ENCODE measurements at places on chromosomes 6 and 20. TPM values are rescaled to one million over a fixed set of nuclear protein-coding genes. Genes with fewer than 3 reads are reported as not detected.

GRCh38 chr20:43431134-43431519 lies 26.6 kb upstream of the SRSF6 start:
- no peak for DNase-seq

DNA sequence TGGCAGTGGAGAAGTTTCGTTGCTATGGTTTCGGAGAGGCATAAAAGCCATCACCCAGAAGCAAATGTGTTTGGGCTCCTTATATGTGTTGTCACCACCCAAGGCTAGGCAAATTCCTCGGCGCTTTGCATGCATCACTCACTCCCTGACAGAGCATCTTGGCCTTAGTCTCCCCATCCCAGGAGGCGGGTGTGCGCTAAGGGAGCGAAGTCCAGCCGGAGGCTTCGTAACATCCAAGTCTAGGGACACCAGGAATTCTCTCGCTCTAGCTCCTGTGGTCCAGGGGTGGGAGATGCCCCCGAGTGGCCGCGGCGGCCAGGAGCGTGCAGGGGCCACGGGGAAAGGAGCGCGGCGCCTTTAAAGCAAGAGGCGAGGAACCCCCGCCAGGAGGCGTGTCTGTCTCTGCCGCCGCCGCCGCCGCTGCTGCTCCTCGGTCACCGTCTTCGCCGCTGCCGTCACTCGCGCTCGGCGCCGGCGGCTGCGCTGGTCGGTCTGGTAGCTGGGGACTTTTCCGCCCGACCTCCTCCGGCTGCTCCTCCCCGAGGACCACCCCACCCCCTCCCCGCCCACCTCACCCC lies at the start of gene GRIK2:
TSS of gene GRIK2 (plus strand) at position 458 of the 578 bp plus-strand sequence.
- DNase-seq = peak; percentile 72

DNA sequence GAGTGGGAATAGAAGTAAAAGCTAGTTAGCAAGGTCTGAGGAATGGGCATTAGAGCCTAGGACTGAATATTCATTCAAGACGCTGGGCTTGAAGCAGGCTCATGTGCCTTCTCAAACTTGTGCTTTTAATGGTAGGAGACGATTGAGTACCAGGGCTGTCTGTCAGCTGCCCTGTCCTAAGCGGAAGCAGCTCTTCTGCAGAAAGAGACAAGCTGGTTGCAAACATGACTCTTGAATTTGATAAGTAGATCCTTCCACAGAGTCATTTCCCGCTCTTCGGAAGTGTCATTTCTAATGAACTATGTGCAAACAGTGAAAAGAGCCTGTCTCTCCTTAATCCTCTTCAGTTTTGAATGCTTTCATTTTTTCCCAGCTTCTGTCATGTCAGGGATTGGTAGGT lies 176.4 kb downstream of the TFAP2B start:
- DNase-seq = no peak

- no peak for DNase-seq
These were observed 8.3 kb upstream of the ZNF318 start for GRCh38 chr6:43377710-43378229.

- no peak for DNase-seq
These were observed 2.9 kb downstream of the ISM1 start for GRCh38 chr20:13223736-13224520.

GRCh38 chr6:36745836-36746235 lies 48.2 kb downstream of the RAB44 start:
- no peak for DNase-seq

DNA sequence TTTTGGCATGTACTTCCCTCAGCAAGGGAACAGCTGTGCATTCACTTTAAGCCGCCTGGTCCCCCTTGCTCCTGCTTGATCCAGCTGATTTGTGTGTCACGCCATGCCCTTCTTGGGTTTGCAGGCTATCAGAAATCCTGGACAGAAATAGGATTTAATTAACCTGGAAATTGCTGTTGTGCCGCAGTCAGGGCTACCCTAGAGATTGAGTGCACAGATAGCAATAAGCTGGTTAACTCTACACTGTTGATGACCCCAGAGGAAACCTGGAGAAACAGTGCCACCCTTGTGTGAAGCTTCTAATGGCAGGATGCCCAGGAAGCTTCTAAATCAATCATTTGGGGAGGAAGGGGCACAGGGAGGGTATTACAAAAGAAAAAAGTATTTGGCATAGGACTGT lies 199.0 kb downstream of the JARID2 start:
- no peak for DNase-seq

DNA sequence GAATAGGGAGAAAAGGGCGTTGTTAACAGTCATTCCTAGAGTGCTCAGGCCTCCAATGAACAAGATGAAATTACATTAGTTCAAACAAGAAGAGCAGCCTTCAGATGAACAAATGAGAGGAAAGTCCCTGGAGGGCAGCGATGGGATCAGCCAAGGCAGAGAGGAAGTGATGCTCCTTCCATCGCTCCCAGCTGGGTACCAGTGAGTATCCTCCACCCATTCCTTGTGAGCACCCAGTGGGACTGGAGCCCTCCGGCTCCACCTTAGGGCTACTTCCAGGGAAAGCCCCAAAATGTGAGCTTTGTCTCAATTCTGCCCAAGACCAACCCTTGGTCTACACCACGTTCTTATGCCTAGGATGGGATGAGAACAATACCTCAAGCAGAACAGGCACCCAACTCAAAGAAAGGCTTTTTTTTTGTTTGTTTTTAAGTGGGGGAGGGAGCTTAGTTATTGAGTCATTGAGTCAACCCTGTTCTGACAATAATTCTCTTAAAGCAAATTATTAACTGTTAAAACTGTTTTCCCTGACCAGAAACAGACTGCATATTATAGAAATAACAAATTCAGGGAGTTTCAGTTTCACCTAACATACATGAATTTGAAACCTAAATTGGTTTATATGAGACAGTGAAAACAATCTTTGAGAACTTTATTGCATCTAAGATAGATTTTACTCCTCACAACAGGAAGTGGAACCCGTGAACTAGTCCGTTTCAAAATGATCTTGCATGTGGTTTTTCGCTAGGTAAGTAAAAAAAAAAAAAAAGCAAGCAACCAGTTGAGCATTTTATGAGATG lies 106.9 kb downstream of the IPCEF1 start:
- DNase-seq = no peak

- DNase-seq = no peak
These were observed 207.3 kb upstream of the FLRT3 start for GRCh38 chr20:14544688-14545087.

GRCh38 chr6:155495011-155495768 lies 39.6 kb upstream of the NOX3 start:
- DNase-seq = peak; percentile 47

The UNC5CL gene
- 0.79 TPM for total RNA-seq

DNA sequence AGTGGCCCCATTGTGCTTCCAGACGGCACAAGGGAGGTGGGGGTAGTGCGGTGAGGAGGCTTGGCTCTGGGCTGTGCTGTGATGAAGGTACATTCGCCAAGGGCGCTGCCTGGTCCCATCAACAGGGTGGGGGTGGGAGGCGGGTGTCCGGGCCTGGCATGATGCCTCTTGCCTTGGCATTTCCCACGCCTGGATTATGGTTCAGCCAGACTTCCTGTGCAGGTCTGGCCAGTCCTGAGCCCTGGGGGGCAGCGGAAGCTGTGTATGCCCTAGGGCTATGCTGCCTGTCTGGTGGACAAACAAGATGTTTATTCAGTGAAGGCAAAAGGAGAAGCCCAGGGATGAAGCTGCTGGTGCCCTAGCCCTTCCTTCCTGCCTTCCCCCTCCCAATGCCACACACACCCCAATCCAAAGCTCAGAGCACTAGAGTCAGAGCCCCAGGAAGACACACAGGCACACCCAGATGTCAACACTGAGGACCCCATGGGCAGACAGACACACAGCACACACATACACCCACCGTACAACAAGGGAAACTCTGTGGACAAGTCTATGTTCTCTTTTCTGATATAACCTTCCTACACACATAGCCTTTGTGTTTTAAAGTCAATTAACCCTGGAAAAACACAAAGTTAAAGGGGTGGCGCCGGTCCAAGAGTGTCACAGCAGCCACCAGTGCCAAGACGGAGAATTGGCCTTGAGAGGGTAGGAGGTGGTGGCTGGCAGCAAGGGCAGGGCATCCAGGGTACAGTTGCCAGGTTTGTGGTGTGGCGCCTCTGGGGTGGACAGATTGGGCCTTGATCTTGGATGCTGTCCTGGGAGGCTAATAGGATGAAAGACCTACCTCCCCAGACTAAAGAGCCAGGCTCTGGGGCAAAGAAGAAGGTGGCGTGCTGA lies 54.7 kb upstream of the SAYSD1 start:
- no peak for DNase-seq

DNA sequence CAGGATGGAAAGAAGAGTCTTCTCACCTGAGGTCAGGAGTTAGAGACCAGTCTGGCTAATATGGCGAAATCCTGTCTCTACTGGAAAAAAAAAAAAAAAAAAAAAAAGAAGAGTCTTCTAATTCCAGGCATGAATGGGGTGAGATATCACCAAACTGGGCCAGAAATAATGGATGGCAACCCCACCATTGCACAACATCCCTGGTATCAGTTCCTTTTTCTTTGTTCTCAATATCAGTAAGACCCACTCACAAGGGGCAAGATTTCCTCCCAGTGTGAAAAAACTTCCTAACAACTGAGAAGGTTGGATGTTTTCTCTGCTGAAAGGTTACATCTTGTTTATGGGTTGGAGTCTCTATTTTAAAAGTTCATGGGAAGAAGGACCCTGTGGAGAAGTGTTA lies 23.6 kb upstream of the NR2E1 start:
- DNase-seq = no peak

The SLC25A27 gene
- total RNA-seq = 16.6 TPM

- DNase-seq = no peak
These were observed 57.2 kb upstream of the MTRF1L start for GRCh38 chr6:153059757-153060156.

GRCh38 chr20:38106461-38106860 lies 58.6 kb downstream of the TGM2 start:
- DNase-seq = no peak

The RAB44 gene
- not detected for total RNA-seq

The CPXM1 gene
- 0.53 TPM for total RNA-seq

DNA sequence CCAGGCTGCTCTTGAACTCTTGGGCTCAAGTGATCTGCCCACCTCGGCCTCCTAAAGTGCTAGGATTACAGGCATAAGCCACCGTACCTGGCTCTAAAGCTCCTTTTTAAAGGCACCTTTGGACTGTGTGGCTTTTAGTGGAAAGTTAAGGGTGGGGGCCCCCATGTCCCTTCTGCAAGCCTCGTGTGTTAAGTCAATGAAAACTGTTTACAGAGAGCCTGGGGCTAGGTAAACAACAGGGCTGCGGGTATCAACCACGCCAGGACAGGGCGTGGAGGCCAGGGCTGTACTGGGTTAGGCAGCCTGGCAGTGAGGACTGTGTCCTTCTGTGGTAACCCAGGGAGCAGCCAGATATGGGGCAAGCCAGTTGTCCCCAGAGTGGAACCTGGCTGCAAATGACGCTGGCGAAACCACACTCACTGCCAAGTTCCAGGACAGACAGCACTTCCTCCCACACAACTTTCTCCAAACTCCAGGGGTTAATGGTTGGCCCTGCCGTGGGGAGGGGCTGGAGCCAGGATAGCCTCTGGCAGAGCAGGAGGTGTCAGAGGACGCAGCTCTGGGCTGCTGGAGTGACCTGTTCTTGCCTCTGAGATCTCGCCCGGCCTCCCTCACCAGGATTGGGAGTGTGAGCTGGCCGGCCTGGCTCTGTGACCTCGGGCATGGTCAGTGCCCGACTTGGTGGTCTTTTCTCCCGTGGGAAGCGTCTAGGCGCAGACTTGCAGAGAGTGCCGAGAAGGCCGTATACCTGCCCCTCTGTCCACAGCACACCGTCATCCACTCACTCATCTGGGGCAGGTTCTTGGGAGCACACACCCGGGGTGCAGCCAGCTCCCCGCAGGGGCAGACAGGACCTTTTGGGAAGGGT lies 3.2 kb downstream of the SLC17A9 start:
- peak; percentile 56 for DNase-seq

The POLR1H gene
- total RNA-seq = 17.4 TPM

DNA sequence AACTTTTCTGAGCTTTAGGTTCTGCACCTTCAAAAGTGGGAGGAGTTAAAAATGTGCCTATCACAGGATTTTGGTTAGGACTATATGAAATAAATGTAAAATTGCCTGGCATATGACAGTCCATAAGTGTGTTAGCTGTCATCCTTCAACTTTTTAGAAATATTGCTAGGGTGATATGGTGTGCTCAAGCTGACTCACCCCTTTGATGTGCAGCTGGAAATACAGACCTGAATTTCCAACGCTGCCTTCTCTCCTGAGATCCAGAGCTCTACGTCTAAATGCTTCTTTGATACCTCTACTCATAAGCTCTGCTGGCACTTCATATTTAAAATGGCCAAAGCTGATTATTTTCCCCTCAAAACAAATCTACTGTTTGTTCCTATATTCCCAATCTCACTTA lies 2.7 kb downstream of the SLC35B3 start:
- no peak for DNase-seq

The NKX2-2 gene
- total RNA-seq = not detected

DNA sequence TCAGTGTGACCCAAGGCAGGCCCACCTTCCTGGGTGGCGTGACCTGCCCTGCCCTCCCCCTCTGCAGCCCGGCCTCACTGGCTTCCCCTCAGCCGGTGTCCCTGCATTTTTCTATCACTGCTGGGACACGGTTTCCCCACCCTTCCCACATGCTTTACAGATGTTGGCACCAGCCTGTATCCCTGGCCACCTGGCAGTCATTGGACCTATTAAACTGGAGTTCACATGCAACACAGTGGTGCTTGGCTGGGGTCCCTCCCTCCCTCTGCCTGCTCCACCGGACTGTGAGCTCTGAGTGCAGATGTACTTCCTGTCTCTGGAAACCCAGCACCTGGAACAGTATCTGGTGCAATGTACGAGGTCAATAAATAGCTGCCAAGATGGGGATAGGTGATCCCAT lies 25.5 kb upstream of the STX16 start:
- DNase-seq = no peak

DNA sequence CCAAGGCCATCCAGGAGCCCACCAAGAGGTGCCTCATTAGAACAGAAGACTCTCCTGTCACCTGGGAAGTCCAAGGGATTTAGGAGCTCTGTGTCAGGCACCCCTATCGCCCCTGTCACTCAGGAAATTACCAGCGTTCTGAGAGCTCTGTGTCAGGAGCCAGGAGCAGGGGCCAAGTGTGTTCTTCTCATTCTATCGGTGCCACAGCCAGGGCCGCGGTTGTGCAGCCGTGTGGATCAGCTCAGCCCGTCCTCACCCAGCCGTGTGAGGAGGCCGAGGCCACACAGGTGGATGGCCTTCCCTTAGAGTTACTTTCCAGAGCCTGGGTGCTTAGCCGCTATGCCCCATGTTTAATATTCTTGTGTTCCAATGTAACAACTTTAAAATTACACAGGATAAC lies 9.8 kb downstream of the MTG2 start:
- no peak for DNase-seq

DNA sequence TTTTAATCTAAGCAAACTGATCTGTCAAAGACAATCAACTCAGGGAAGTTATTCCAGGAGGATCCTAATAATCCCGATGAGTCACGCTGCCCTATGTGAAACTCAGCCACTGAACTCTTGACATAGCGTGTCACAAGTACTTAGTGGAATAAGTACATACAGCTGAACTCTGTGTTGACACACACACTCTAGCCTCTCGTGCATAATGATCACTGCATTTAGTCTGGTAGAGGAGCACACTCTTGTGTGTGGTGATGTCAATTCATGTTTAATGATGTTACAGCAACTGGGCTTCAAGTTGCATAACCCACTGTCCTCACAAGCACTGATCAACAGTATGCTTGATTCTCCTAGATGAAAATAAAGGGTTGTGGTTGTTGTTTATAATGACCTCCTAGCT lies 148.3 kb downstream of the HACE1 start:
- no peak for DNase-seq

- no peak for DNase-seq
These were observed 18.5 kb downstream of the ATP9A start for GRCh38 chr20:51749674-51750036.

The COX7A2 gene
- total RNA-seq = 921 TPM

- DNase-seq = peak; percentile 86
These were observed 142.5 kb upstream of the HDDC2 start for GRCh38 chr6:125444006-125444923.
